ENCODE measurements at places on chromosomes 1 and 21.

GRCh38 chr21:36965720-36966065 lies 776 bp downstream of the HLCS start:
- no peak for DNase-seq

DNA sequence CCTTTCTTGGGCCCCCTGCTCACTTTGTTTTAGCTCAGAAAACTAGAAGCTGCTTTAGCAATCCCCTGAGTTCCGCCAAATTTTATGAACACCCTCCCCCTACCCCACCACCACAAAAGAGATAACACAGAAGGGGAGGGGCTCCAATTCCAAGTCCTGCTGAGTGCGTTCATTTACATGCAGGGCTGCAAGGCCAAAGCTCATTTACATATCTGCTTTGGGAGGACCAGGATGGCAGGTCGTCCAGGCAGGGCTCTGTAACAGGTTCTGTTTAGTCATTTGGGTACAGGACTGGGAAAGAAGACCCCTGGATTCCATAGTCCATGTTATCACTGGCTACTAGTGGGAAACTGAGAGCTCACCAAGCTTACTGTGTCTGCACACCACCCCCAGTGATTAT lies 35.9 kb upstream of the KIF21B start:
- no peak for DNase-seq

DNA sequence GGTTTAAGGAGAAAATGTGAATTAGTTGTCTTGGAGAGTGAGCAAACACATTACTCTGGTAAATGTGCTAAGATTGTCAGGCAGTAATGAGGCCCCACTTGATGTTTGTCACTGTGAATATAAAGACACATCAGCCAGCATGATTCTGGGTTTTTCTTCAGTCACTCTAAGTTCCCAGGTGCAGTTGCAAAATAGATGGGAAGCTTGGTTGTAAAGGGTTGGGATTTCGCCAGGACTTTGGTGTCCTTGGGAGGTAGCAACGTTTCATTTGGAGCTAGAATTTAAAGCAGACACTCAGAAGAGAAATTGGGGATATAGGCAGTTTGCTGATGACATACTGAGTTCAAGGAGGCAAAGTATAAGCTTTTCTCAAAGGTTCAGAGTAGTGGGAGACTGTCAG lies 154.3 kb downstream of the MAST2 start:
- DNase-seq, result no peak

DNA sequence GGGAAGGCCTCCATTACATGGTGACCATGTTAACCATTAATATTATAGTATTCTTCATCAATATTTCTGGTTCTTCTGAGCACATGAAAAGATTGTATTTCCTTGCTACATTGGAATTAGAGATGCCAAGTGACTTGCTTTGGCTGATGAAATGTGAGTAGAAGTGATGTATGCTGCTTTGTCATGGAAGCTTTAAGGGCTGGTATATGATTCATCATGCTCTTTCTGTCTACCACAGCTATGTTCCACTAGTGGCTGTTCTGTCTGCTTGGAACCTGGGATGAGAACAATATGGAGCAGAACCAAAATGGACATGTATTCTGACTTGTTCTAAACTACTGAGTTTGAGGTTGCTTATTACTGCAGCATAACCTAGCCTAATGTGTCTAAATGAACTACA lies 163.3 kb downstream of the TM2D1 start:
- DNase-seq, result no peak

- DNase-seq, result no peak
These were observed 41.4 kb downstream of the TMCO4 start for GRCh38 chr1:19758227-19758830.

GRCh38 chr1:74222701-74223100 lies 12.5 kb upstream of the TNNI3K start:
- no peak for DNase-seq

- no peak for DNase-seq
These were observed 953.0 kb downstream of the AMY1C start for GRCh38 chr1:104702731-104703130.

GRCh38 chr1:2983319-2983705 lies 38.0 kb upstream of the ACTRT2 start:
- no peak for DNase-seq
